ENCODE measurements at places on chromosomes 5 and 9. TPM values are rescaled to one million over a fixed set of nuclear protein-coding genes. Genes with fewer than 3 reads are reported as not detected.
A peak's percentile ranks its signal among the peaks of the same experiment; 100 is the strongest.

- DNase-seq = no peak
These were observed 3.2 kb downstream of the TOR4A start for GRCh38 chr9:137280474-137281344.

GRCh38 chr5:80933036-80933435, 27.1 kb upstream of the RASGRF2 start:
- no peak for DNase-seq

DMRT3 gene
- polyA plus RNA-seq = not detected

DNA sequence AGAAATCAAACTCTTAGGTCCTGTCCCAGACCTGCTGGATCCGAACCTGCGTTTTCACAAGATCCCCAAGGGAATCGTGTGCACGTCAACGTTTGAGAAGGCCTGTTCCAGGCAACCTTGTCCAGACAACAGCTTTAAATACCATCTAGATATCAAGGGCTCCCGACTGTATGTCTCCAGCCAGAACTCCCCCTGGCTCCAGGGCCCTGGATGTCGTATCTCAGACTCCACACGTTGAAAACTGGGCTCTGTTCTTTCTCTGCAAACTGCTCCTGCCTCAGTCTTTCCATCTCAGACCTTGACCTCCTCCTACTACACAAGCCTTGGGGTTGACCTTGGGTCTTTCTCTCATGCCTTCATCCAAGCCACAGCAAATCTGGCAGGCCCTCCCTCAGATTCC, 5.8 kb upstream of the ENG start:
- DNase-seq = no peak

- DNase-seq = peak; percentile 3
These were observed 218.1 kb downstream of the TRIM32 start for GRCh38 chr9:116905171-116905588.

DNA sequence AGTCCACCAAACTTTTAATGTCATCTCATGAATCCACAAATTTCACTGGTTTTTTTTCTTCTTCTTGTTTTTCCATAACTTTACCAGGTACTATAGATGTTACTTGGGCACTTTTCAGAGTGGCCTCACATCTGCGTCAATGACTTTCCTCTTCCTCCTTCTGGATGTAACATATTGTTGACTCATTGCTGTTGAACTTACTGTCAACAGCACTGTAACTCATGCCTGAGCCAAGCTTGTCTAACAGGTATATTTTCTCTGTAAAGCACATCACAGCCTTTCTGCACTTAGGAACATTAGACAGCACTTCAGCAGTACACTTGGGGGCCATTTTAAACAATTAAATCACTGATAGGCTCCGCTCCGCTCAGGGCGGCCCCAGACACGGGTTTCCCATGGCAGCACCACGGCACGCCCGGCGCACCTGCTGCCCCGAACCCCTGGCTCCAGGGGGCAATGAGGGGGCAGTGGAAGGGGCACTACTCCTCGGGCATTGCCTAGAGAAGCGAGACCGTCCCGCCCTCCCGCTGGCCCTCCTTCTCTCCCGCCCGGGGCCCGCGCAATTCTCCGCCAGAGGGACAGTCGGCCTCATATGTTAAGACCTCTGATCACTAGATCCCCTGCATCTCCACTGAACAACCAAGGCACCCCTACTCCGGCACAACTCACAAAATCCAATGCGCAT, 41.9 kb upstream of the SPATA31C2 start:
- no peak for DNase-seq

MAMDC2 gene
- polyA plus RNA-seq = 5.4 TPM

GRCh38 chr5:7802855-7803254, 48.1 kb downstream of the CFAP90 start:
- DNase-seq = no peak

DNA sequence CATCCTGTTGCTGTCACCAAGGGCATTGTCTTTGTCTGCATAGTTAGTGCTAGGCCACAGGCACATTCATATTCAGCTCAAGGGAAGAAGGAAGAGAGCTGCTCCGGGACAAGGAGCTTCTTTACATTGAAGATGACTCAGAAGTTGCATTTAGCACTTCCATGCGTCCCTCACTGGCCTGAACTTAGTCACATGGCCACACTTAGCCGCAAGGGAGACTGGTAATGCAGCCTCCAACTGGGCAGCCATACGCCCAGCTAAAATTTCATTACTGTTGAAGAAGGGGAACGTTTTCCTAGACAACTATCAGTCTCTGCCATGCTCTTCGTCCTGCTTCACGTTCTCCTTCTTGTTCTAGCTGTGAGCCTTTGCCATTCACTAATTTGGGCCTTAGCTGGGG, 20.0 kb downstream of the ACTL7B start:
- no peak for DNase-seq

KIF4B gene
- polyA plus RNA-seq = not detected

DNA sequence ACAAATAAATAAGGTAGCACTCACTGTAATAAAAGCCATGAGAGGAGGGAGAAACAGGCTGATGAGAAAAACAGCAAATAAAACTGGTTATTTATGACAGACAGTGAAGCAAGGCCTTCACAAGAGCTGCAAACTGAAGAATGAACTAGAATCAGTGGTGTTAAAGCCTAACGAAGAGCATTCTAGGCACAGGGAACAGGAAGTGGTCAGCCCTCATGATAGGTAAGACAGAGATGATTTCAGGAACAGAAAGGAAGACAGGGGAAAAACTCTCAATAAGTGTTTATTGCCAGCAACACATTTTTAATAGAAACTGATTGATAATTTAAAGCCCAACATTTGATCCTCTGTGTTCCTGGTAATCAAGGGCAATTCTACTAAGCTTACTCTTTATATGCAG, 124.5 kb downstream of the EDIL3 start:
- DNase-seq = no peak

ZNF883 gene
- 3.7 TPM for polyA plus RNA-seq

- no peak for DNase-seq
These were observed 754.3 kb upstream of the GRAMD2B start for GRCh38 chr5:125668884-125669283.

DNA sequence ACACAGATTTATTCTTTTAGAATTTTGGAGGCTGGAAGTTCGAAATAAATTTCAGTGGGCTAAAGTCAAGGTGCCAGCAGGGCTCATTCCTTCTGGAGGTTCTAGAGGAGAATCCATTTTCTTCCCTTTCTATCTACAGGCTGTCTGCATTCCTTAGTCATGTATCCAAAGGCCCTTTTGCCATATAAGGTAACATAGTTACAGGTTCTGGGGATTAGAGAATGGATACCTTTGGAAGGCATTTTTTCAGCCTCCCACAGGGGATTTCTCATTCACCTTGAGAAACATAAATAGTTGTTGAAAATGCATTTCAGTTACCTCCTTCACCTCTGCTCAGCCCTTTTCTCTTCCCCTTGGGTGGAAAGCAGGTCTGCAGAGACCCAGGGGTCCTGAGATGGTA, 280.0 kb upstream of the MAP3K1 start:
- no peak for DNase-seq
